ENCODE measurements at places on chromosomes 7 and 10.
A peak's percentile ranks its signal among the peaks of the same experiment; 100 is the strongest.

GRCh38 chr10:7407368-7408290 lies 3.2 kb downstream of the SFMBT2 start:
- DNase-seq, result no peak

DNA sequence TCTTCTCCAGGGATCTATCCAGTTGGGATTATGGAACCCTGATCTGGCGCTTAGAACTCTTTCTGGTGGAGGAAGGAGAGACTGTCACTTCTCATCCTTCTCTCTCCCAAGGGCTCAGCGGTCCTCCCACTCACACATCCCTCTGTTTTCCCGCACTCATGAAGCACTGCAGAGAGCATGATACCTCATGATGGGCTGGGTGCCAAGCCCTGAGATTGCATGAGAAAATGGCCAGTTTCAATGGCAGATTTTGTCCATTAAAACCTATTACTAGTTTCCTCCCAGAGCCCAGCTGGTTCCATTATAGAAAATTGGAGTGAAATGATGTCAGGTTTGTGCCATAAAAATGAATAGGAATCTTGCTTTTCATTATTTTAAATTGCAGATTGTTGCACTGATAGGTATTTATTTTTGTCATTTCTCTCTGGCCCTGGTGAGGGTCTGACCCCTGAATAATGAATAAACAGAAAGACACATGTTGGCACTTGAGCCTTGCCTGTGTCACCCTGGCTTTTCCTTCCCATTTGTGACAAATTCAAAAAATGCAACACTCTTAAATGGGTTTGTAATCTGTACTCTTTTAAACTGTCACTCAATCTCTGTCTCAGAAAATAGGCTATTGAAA lies 1151.1 kb downstream of the TYW1 start:
- no peak for DNase-seq

DNA sequence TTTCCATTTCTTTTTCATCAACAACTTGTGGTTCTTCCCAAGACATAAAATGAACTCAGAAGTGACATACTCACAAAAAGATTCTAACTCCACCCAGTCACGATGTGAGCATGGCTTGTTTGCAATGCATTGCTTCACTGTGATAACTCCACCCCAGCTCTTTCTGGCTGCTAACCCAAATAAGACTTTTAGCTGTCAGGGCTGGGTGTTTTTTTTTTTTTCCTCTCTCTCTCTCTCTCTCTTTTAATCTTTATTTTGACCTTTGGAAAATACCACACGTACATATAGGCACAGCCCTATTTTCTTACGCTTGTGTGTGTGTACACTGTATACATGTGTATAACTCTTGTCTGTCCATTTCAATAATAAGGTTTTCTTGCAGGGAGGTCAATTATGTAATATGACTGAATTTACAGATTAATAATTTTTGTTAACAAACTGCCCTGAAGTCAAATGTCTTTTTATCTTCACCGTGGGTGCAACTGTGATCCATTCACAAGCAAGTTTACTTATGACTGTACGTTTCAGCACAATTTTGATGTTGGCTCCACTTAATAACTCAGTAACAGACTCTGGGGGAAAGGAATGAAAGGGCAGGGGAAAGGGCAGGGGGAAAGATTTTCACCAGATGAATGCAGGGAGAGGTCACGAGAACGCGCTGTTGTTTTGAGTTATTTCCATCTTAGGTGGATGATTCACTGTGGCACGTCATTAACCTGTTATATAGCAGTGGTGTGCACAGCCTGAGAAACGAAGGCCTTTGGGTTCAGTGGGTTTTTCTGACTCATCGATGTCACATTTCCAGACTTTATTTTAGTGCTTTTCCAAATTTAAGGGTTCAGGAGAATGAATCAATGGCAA lies 49.1 kb downstream of the APBB1IP start:
- DNase-seq, result no peak

- no peak for DNase-seq
Observed at GRCh38 chr10:17381502-17382142, 72.8 kb downstream of the ST8SIA6 start.

DNA sequence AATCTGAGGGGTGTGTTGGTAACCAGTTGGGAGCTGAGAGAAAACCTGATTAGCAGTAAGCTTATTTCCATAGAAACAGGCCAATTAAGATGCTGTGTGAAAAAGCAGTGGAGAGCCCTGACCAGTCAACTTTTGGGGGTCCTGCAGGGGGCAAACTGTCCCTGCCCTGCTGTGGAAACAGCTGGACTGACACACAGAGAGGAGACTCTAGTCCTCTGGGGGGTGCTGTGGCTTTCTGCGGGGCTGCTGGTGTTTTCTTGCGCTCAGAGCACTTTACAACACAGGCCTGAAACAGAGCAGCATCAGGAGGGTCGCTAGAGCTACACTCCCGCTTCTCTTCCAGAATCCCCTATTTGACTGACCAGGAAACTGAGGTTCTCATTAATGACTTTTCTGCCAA lies 546.9 kb upstream of the GALNT17 start:
- no peak for DNase-seq

- DNase-seq, result no peak
Observed at GRCh38 chr10:72367301-72367960, 12.7 kb upstream of the DNAJB12 start.

- DNase-seq, result no peak
Observed at GRCh38 chr7:27438881-27439589, 196.4 kb downstream of the EVX1 start.

DNA sequence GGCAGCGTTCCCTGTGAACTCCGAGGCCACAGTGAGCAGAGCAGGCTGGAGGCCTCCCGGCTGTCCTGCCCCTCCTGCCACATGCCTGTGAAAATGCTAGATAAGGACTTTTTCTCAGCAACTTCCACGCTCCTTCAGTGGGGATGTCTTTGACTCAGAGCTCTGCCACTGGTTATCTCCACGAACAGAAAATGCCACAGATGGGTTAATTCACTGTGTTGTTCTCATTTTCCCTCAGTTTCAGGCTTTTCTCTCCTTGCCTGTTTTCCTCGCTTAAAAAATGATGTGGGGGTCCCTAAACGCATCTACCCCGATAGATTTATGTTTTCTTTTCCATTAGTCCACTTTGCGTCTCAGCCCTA lies 51.3 kb downstream of the IKZF1 start:
- no peak for DNase-seq

- no peak for DNase-seq
Observed at GRCh38 chr7:18530224-18531179, 35.0 kb downstream of the HDAC9 start.

DNA sequence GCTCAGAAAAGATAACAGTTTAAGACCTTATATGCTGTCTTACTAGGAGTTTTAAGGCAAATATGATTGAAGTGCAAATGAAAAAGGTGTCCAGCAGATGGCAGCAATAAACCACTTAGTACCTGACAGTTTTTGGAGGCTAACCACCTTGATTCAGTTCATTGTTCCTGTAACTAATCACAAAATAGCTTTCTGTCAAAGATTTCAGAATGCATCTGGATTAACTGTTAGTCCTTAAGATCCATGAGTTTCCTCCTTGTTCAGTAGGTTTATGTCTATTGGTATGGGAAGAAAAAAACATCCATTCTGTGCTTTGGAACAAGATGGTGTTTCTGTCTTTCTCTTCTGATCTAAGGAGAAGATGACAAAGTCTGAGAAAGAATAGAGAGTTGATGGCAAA lies 46.6 kb downstream of the CCSER2 start:
- DNase-seq, result peak; percentile 25

DNA sequence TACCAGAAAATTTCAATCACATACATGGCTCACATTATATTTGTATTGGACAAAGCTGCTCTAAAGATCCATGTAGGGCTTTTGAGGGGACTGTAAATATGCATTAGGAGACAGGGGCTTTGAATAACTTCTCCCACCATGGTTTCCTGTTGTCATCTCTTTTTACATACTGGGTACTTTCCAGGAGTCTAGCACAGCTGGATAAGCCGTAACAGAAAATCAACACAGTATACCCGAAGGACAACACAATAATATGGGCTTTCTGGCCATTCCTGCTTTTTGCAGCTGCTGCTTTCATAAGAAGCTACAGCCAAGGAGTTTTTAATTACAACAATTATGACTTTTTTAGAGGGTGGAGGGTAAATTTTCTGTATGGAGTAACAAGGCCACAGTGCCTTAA lies 63.4 kb upstream of the SRPK2 start:
- no peak for DNase-seq

GRCh38 chr10:29224631-29225030 lies 64.2 kb upstream of the LYZL1 start:
- no peak for DNase-seq

- no peak for DNase-seq
Observed at GRCh38 chr10:124619802-124620490, 124.2 kb downstream of the FAM53B start.

- DNase-seq, result no peak
Observed at GRCh38 chr7:154364170-154364569, 312.0 kb downstream of the DPP6 start.

GRCh38 chr10:120253131-120253530 lies 203.9 kb upstream of the PLPP4 start:
- no peak for DNase-seq

GRCh38 chr10:662223-662605 lies 27.3 kb downstream of the DIP2C start:
- DNase-seq, result no peak

DNA sequence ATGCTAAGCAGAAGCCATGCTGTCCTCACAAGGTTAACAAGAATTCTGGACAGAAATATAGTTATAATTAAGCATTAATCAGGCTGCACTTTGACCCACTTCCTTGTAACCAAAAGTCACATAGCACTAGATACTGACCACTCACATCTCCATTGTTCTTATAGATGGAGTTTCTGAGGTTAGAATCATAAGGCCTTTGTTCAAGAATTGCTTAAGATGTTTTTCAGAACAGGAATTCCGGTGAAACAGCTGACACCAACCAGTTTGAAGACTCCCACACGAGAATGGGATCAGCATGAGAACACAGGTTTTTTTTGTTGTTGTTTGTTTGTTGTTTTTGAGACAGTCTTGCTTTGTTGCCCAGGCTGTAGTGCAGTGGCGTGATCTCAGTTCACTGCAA lies 488.3 kb upstream of the NRP1 start:
- DNase-seq, result no peak

DNA sequence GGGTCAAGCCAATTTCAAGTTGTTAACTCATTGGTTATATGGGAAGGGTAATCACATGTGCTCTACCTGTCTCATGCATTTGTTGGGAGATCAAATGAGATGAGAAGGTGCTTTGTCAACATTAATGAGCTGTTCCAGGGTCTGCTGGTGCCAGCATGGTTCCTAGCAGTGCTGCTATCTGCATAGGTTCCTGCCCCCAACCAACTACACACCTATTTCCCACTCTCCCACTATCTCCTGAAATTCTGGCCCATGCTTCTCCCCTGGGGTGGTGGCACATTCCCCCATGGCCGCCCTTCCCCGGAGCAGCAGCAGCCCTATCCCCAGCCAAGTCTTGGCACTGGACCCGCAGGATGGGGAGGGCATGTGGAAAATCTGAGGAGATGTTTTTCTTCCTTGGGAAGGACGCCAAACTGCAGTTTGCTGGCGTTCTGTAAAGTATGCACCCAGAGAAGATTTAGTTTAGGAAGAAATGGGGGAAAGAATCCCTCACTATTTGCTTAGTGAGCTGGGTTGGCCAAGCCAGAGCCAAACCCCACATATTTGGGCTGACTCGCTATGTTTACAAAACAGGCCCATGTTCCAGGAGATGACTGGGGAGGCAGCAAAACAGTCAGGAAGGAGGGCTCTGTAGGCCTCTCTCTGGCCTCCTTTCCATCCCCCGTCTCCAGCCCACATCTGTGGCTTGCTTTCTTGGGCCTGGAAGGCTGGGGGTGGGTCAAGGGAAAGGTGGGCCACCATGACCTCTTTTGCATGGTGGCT lies 42.5 kb downstream of the PPP1R3C start:
- DNase-seq, result no peak

- DNase-seq, result no peak
Observed at GRCh38 chr7:24932815-24933214, 47.2 kb downstream of the OSBPL3 start.

DNA sequence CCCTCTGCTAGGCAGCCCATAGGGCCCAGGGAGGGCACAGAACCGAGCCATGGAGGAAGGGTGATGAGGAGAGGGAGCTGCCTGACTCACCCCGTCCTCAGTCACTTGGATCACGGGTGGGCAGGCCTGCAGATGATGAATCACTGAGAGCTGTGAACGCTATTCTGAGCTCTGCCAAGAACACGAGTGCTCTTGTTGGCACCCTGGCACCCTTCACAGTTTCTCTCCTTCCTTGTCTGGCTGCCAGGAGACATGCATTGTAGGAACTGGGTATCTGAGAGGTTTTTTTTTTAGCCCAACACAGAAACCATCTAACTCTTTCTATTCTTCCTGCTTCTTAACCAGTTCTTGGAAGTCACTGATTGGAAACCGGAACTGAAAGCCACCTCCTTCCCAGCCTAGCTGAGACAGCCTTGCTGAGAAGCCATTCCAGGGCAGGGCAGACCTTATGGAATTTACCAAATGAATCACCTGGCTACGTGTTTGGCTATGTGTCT lies 82.1 kb downstream of the SLC37A3 start:
- no peak for DNase-seq

GRCh38 chr10:44804661-44805060 lies 106.5 kb upstream of the TMEM72 start:
- DNase-seq, result no peak

DNA sequence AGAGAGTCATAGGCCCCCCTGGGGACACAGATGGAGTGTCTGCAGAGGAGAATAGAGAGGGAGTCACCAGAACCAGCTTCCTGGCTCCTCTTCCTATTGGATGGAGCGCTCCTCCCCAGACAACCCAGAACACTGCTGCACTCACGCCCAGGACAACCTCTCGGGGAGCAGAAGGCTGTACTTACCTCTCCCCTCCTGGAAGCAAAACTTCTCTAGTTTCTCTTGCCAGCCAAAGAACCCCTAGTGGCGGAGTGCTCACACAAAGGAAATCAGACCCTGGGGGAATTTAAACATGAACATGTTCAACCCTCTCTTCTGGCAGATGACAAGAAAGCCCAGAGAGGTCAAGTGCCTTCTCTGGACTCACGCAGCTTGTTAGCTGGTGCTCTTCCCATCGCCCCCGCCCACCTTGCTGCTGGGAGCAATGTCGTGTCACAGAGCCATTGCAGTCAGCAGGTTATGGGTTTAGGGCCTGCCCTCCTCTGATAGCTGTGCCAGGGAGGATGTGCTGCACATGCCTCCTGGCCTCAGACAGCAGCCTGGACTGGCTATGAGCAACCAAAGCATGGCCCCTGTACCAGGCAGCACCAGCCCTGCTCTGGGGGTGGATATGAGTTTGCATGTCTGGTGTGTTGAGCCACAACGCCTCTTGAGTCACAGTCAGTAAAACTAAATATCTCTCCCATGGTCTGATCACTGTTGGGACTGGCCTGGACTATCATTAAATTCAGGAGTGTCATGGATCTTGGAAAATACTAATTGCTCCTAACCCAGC lies 84.4 kb downstream of the SLIT1 start:
- DNase-seq, result no peak

GRCh38 chr10:61779950-61780659 lies 117.4 kb downstream of the CABCOCO1 start:
- no peak for DNase-seq

GRCh38 chr10:74799721-74800221 lies 26.6 kb upstream of the KAT6B start:
- DNase-seq, result no peak

DNA sequence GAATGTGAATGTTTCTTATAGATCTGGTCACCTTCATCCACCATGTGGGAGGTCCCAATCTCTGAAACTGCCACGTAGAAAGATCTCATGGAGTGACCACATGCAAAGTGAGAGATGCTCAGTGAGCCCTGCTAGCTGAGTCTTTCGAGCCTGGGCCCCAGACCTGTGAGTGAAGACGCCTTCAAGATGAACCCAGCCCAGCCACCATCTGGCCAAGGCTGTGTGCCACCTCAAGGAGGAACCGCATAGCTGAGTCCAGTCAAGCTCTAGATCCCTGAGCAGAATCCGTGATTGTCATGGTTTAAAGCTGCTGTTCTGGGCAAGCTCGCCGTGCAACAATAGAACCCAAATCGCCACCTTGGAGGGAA lies 20.2 kb upstream of the PPIF start:
- no peak for DNase-seq
